Trophoblast cell (in vitro differentiated cells and primary cell): ENCODE measurements at places on chromosomes 13 and 19.

DNA sequence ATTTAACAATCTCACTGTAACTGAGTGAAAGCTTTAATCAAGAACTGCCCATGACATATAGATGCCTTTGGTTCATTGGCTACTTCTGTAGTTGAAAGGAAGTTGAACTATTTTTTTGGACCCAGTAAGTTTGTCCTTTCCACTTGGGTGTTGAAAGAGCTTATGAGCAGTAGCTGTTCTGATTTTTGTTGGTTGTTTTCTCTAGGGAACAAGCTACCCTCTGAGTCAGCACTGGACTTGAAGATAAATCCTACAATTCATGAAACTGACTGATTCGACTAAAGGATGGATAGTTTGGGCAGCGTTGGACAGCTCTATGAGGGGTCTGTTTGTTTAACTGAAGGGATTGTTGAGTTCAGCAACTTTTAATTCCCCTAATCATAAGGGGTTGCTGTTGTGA lies 101.0 kb downstream of the PAN3 start:
- DNase-seq, result peak; percentile 2

GRCh38 chr19:49642492-49643035 lies 555 bp downstream of the SCAF1 start:
- DNase-seq, result peak; percentile 44

- no peak for DNase-seq
Observed at GRCh38 chr13:111394211-111394922, 73.9 kb downstream of the TEX29 start.

DNA sequence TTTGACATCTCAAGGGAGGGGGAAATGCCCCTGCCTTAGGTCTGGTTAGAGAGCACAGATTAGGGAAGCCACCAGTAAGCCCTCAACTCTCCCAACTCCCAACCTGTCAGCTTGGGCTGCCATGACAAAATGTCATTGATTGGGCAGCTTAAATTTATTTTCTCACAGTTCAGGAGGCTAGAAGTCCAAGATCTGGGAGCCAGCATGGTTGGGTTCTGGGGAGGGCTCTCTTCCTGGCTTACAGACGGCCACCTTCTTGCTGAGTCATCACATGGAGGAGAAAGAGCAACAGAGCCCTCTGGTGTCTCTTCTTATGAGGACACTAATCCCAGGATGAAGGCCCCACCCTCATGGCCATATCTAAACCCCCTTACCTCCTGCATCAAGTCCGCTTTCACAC lies 24.2 kb downstream of the C19orf12 start:
- DNase-seq, result peak; percentile 63

DNA sequence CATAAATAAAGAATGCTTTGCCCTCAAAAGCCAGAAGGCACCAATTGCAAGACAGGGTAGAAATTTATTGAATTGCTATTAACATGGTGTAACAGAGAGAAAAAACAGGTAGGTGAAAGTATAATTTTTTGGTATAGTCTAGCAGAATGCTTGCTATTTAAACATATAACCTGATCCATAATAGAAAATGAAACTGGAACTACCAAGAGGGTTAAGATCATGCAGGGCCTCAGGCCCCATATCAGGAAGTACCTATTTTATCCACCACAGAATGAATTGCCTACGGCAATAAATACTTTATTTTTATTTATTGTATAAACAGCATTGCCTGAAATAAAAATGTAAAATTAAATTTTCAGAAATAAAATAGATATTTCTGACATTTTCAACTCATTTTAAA lies 159.5 kb downstream of the PRR20E start:
- DNase-seq, result no peak

- peak; percentile 52 for DNase-seq
Observed at GRCh38 chr13:24688950-24689349, 8.7 kb downstream of the ATP12A start.

GRCh38 chr19:52626915-52627314 lies 11.2 kb downstream of the ZNF83 start:
- DNase-seq, result peak; percentile 17

- no peak for DNase-seq
Observed at GRCh38 chr13:104937881-104938280, 1597.6 kb downstream of the EFNB2 start.

- DNase-seq, result no peak
Observed at GRCh38 chr19:45496349-45496953, 396 bp downstream of the RTN2 start.

GRCh38 chr13:94369972-94370436 lies 109.5 kb downstream of the DCT start:
- no peak for DNase-seq

- DNase-seq, result no peak
Observed at GRCh38 chr19:49335784-49336481, 727 bp downstream of the CD37 start.

- no peak for DNase-seq
Observed at GRCh38 chr13:36151591-36151990, 20.4 kb upstream of the DCLK1 start.

DNA sequence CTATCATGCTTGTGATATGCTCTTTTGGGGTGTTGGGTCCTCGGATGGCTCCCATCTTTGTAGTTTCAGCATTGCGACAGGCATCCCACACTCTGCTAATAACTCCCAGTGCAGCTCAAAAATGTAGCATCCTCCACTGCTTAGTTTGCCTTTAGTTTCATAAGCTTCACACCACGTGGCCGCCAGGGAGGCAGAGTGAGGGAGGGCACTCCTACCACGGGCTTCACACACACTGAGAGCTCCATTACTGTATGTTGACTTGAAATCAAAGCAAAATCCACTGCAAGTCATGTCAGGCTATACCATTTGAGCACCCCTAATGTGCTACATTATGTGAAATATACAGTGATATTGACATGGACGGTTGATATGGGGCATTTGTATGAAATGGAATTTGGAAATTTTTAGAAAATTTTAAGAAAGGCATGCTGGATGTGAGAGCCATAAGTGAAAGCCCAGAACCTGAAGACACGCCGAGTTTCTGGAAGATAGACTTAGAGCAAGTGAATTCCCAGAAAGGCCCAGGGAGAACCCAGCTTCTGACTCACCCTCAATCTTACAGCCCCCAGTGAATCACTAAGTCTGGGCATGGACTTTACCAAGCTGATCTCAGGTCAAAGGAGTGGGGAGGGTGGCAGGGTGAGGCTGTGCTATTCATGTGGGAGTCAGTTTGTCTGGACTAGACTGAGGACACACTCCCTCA lies 94.1 kb downstream of the HSPH1 start:
- DNase-seq, result no peak

DNA sequence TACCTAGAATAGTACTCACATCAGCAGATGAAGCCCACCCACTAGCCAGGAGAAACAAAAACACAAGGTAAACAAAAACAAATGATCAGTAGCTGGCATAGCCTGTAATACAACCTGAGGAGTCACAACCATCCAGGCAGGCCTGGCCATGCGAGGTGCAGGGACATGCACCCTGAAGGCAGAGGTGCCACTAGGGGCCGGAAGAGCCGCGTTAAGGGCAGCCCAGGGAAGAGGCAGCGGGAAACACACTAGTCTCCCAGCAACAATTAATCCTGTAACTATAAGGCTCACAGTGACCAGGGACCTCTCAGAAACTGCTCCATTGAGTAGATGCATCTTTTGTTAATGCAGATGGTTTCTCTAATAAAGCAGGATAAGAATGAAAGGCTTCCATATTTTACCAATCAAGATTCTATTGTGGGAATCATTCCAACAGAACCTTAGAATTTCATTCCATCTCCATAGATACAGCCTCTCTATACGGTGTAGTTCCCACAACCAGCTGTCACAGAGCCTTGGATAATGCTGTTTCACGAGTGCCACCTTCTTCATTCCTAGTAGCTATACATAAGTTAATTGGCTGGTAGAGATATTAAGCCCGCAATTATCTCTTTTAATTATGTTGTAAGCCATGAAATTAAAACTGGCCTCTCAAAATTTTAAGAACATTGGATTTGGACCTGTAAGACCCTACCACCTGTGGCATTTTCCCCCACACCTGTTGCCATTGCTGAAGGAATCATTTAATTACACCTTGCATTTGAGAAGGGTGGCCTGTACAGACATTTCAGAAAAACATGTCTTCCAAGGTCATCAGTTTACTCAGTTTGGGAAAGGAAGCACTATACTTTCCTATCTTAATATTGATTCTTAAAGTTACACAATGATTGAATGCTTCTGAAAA lies 28.7 kb downstream of the ANKRD10 start:
- DNase-seq, result no peak

DNA sequence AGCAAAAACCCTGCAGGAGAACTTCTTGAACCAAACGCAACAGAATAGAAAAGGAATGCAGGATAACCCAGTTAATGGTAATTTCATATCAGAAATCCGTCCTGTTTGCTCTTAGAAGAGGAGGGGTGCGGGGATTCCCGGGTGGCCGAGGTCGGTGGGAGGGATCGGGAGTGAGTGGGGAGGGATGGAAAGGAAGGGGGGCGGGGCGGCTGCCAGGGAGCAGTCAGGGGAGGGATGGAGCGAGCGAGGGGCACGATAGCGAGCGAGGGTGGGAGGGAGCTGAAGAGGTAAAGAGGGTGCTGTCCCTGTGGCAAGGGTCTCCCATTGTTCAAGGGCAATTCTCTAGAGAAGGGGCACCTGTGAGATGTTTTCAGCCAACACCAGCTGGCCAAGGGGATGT lies 26.5 kb downstream of the CD177 start:
- no peak for DNase-seq

- DNase-seq, result no peak
Observed at GRCh38 chr13:110030394-110030928, 244.1 kb upstream of the IRS2 start.

DNA sequence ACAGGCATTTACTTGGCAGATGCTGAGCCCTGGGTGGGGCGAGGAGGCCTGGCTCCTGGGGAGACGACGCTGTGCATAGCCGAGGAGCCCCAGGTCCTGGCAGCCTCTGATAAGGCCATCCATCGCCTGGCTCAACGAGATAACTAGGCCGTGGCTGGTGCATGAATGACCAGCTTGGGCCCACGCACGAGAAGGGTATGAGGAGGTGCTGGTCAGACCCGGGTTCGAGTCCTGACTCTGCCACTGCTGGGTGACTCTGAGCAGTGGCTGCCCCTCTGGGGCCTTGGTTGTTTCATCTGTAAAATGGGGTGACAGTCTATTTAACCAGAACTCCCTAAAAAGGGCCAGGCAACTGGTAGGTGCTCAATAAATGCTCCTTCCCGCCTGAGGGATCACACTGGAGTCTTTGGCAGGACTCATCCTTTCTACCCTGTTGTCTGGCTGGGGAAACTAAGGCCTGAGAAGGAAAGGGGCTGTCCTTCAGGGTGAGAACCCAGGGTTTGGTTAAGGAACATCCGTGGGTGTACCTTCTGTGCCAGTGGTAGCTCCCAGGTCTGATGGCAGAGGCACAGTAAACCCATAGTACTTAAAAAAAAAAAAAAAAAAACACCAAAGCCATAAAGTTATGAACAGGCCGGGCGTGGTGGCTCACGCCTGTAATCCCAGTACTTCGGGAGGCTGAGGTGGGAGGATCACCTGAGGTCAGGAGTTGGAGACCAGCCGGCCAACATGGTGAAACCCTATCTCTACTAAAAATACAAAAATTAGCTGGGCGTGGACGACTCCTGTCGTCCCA lies 8.1 kb upstream of the ARRDC2 start:
- no peak for DNase-seq
